Breast epithelium (tissue), 4 donors: ENCODE measurements at places on chromosomes 2 and 18.
A peak's percentile ranks its signal among the peaks of the same experiment; 100 is the strongest.

- DNase-seq, result no peak
Observed at GRCh38 chr2:229884775-229885699, 36.8 kb downstream of the TRIP12 start.

- DNase-seq, result no peak
Observed at GRCh38 chr2:29923110-29923721, 1.8 kb upstream of the ALK start.

DNA sequence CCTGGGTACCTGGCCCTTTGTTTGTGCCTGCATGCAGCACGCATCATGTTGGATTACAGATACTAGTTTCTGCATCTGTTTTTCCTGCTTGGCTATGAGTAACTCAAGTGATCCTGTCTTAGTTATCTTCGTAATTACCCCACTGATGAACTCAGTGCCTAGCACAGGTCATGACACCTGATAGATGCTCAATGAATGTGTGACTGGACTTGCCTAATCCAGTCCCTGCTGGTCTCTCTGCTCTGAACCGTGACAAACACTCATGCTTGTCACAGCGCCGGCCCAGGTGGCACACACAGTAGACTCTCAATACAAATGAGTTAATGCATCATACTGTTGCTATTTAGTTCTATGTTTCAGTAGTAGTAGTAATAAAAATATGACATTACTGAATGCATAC, 31.2 kb upstream of the NTSR2 start:
- no peak for DNase-seq

GRCh38 chr2:11343650-11344341, 640 bp downstream of the ROCK2 start:
- DNase-seq, result peak; percentile 48

DNA sequence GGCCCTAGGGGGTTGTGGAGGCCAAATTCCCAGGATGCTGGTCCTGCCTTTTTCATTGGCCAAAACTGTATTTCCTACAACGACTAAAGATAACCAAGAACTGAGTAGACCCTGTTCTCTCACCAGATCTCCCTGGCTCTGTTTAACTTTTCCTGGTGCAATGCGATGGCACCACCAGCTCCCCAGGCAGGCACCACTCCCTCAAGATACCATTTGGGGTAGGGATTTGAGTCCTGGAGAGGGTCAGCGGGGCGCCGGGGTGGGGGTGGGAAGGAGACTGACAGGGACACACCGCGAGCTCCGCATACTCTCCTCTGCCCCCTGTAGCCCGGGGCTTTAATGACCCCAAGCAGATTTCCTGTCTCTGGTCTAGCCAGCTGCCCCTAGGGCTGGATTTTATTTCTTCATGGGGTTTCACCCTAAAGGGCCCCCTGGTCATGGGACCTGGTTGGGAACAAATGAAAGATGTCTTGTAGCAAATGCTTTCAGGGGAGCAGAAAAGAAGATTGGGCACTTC, 7.3 kb downstream of the SIX2 start:
- no peak for DNase-seq

- DNase-seq, result no peak
Observed at GRCh38 chr2:31420936-31421335, 6.4 kb upstream of the XDH start.

- DNase-seq, result no peak
Observed at GRCh38 chr2:160869411-160869810, 290.8 kb upstream of the TANK start.

GRCh38 chr2:45595721-45596435, 15.2 kb downstream of the SRBD1 start:
- DNase-seq, result no peak
